ENCODE measurements at places on chromosomes 1 and 21.

GRCh38 chr1:23953020-23953419 lies 6.6 kb upstream of the PNRC2 start:
- no peak for DNase-seq

DNA sequence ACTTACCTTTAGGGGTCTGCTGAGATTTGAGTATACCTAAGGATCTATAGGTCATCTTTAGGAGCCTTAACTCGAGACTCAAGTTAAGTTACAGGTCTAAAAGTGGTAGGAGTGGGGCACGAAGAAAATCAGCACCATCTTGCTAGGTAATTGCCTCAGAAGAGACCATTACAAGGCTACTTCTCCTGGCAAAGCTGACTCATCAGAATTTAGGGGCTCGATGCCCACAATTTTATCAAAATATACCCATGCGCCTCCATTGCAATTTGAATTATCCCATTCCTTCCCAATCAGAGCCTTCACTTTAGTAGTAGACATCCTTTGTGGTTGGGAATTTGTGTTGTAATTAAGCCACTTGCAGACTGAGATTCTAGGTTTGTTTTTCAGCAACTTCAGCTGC lies 1994.3 kb downstream of the MRPL39 start:
- DNase-seq, result no peak

DNA sequence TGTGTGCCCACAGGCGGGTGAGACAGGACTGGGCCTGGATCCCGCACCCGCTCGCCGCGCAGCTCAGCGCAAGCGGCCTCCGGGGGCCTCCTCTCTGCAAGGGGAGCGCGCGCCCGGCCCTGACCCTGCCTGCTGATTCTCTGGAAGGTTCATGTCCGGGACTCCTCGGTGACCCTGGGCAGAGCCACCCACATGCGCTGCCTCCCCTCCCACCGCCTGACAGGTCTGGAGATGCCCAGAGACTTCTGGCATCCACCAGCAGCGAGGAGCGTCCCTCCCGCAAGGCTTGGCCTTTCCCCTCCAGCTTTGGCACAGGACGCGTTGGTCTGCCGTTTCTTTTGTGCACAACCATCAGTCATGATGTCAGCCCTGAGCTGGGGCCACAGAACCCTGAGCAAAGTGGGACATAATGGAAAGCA lies 42.0 kb upstream of the COL6A2 start:
- DNase-seq, result no peak

DNA sequence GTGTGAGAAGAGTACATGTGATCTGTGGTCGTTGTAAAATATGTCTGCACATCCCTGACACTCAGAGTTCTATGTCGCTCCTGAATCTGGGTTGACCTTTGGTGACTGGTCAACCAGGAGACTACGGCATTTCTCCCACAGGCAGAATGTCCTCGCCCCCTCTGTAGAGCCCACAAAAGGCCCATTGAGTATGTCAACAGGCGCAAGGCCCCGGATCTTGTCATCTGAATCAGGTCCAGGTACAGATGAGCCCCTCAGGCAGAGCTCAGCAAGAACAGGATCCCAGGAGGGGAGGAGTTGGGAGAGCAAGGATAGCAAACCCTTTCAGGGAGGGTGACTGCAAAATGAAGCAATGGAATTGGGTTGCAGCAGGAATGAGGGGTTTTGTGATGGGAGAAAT lies 126.5 kb downstream of the MATN1 start:
- no peak for DNase-seq

GRCh38 chr1:226360106-226360746 lies 47.7 kb downstream of the PARP1 start:
- no peak for DNase-seq

DNA sequence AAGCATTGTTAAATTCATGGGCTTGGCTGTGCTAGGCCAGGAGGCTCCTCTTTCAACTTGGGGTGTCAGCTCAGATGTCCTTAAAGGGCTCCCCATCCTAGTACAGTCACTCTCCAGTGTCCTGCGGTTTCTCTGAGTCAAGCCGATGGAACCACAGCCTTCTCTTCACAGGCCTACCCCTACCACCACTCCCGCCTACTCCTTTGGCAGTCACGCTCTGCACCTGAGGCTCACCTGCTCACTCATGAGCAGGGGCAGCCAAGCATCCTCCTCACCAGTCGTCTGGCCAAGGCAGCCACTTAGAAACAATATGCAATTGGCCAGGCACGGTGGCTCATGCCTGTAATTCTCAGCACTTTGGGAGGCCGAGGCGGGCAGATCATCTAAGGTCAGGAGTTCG lies 3.6 kb downstream of the ACOT7 start:
- DNase-seq, result no peak

- no peak for DNase-seq
Measured at GRCh38 chr1:178266619-178267066, 172.7 kb downstream of the RASAL2 start.

DNA sequence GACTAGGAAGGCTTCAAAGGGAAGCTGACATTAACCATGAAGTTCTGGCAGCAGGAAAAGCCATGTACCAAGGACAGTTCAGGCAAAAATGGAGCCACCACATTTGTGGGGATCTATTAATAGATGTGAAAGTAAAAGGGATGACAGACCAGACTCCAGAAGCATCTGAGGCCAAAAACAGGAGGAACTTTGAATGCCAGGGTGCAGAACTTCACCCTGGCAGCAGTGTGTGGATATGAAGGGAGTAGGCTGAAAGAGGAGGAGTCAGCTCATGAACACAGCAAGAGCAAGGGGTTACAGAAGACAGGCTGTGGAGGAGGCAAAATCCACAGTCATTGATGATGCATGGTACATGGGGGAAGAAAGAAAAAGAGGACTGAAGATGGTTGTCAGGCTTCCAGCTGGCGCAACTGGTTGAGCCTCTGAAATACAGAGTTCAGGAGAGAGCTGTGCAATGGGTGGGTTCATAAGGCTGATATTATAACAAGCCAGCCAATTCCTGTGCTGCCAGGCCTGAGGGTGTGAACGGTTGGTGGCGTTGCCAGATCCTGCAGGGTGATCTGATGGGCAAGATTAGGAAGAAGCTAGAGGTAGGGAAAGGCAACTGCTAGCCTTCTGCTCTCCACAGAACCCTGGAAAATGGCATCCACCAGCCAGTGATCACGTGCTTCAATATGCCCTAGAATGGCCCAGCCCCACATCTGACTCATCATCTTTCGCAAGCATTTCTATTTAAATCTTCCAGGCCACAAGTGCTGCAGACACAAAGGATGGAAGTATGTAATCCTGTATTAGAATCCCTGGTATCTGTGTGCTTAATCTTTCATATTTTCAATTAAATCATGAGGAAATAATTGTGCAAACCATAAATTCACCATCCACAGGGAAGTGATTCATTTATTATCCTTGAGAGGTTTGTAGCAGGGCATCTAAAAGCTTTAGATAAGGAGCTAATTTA lies 81.9 kb downstream of the SLC25A24 start:
- no peak for DNase-seq

DNA sequence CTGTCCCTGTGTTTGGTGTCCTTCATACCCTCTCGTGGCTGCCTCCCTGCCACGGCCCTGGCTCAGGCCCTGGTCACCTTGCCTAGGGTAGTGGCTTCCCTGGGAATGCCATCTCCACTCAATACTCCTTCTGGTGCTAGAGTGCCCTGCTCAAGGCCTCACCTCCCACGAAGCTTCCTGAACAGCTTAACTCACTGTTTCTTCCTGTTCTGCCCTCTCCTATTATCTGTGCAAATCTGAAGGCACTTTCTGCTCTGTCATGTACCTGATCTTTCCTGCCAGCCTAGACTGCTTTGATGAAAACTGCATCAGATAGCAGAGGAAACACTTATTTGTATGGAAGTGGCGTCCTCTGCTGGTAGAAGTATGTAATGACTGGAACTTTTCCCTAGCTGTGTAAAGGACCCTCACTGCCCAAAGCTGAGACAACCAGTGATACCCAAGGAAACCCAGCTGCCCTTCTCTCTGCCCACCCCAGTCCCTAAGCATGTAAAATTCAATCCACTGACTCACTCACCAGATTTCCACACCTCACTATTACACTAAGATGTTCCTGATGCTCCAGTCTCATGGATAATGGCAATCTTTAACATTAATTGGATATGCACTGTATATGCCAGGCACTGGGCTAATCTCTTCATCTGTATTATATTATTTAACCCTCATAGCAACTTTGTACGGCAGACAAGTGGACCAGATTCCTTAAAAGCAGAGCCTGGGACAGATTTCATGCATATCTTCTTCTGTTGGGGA lies 36.2 kb upstream of the BTG2 start:
- peak; percentile 79 for DNase-seq

DNA sequence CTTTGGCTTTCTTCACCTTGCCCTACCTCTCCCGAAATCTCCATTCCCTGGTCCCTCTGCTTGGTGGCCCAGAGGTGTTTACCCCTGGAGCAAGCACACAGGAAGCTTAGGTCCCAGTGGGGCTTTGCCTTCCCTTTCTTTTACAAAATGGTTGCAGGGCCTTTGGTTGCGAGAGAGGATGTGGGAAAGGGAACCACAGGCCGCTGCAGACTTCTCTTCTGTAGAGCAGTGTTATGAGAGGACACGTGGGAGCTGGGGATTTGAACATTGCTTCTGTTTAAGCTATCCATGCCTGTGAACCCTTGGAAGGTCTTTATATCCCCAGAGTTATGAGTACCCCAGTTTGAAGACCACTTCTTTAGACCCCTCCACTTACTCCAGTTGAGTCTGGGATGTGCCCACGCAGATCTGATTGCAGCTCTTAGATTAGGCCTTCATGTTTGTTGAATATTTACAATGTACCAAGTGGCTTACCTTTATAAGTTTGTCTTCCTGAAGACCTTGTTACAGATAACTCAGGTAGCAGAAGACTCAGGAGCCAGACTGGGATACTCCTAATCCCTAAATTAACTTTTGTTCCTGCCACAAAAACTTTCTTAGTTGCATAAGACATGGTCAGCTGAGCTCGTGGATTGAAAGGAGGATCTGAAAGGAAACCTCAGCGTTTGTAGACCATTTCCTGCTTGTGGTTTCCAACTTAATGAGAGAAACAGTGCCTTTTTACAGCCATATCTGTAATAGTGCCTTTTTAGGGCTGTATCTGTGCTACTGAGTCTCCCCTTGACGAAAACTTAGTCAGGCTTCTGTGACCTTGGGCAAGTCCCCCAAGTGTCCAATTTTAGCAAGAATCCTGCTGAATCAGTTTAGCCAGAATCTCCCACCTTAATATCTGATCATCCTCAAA lies 21.9 kb upstream of the IVNS1ABP start:
- peak; percentile 39 for DNase-seq

DNA sequence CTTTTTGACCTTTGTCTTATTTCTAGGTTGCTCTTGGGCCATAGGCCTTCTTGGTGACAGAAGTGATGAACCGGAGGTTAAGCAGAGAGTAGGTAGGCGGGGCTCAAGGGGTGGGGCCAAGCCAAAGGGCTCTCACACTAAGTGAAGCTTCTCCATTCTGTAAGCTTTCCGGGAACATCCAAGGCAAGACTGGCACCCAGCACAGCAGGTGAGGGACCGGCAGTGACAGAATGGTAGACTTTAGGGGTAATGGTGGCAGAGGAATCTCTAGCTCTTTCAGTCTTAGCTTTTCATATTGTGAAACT lies at the start of gene TNFAIP8L2:
TNFAIP8L2 (plus strand) TSS at position 135 of the 305 bp plus-strand sequence. CDS start 2,049 bp downstream, outside the sequence.
- peak; percentile 69 for DNase-seq

DNA sequence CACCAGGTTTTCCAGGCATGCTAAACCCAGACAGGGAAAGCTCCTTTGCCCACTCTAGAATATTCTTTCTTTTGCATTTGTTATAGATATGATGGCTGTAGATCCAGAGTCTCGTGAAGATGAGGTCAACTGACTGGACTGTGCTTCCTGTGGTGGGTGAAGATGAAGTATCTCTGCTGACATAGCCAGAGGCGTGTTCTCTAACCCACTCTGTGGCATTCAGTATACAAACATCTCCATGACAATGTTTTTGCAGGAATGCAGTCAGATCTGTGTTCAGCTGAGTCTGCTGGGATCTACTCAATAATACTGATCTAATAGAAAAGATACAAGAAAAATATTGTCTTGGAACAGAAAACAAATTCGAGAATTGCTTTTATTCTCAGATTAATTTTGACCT lies 11.3 kb downstream of the RWDD2B start:
- no peak for DNase-seq

- no peak for DNase-seq
Measured at GRCh38 chr21:33668180-33668579, 25.9 kb downstream of the ITSN1 start.

- DNase-seq, result no peak
Measured at GRCh38 chr1:207020065-207020708, 12.4 kb downstream of the C1orf116 start.

DNA sequence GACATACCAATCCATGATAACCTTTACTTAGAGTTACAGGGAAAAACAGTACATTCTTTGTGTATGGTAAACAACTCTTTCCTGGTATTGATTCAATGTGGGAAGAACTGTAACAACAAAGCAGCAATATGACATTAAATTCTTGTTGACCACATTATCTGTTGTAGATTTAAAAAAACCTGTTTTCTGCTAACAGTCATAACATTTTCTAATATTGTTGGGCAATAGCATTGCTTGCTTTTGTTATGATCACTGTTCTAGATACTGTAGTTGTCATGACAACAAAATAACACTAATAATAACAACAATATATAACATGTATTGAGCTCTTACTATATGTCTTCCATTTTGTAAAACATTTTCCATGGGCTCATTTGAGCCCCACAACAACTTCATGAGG lies 54.2 kb downstream of the PDE4B start:
- DNase-seq, result no peak

DNA sequence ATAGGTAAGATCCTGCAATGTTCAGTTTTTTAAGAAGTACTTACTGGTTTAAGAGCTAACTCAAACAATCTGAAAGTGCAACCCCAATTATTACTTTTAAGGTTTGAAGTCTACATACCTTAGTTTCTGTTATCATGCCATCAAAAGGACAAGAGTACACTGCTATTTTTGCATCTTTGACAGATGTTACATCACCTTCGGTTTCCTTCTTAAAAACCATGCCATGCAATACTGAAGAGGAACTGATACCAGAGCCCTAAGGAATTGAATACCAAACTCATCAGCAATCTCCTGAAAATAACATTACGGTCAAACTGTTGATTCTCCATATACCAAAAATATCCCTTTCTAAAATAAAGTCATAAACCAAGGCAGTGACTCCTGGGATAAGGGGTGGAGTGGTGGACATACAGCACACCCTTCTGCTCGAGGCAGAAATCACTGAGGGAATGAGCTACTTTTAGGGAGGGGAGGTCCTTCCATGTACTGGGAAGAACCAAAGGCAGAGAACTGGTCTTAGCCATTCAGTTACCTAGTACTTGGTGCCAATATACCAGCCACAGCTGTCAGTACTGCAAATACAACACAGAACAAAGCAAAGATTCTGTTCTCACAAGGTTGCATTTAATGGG lies 8.5 kb downstream of the CCT8 start:
- no peak for DNase-seq

GRCh38 chr1:26730695-26731094 lies 34.9 kb downstream of the ARID1A start:
- no peak for DNase-seq

DNA sequence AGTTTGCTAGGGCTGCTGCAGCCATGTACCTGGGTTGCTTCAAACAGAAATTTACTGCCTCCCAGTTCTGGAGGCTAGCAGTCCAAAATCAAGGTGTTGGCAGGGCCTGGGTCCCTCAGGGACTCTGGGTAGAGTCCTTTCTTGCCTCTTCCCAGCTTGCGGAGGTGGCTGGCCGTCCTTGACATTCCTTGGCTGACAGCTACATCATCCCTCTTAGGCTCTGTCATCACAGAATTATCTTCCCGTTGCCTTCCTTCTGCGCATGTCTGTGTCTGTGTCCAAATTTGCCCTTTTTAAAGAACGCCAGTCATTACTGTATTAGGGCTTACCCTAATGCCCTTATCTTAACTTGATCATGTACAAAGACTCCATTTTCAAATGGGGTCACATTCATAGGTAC lies 37.6 kb upstream of the PGBD5 start:
- DNase-seq, result no peak

GRCh38 chr1:94798054-94798453 lies 22.1 kb upstream of the SLC44A3 start:
- DNase-seq, result no peak

- peak; percentile 20 for DNase-seq
Measured at GRCh38 chr1:20248971-20249612, 41.6 kb upstream of the VWA5B1 start.
